ENCODE measurements at places on chromosomes 3 and 15.

DNA sequence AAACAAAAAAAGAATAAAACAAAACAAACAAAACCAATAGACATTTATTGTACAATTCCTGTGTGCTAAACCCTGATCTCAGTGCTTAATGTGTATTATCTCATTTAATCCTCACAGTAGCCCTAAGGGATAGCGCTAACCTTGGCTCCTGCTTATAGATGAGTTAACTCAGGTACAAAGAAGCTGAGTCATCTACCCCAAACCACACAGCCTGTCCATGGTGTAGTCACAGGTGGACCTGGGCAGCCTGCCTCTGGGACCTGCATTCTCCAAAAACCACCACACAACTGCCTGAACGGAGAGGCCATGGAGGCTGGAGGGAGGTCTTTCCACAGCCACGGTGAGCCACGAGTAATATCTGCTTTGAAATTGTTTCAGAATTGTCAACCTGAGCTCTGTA lies 5.5 kb upstream of the CLN6 start:
- no peak for DNase-seq

- DNase-seq: no peak
Measured at GRCh38 chr3:150150633-150151032, 179.9 kb upstream of the PFN2 start.

DNA sequence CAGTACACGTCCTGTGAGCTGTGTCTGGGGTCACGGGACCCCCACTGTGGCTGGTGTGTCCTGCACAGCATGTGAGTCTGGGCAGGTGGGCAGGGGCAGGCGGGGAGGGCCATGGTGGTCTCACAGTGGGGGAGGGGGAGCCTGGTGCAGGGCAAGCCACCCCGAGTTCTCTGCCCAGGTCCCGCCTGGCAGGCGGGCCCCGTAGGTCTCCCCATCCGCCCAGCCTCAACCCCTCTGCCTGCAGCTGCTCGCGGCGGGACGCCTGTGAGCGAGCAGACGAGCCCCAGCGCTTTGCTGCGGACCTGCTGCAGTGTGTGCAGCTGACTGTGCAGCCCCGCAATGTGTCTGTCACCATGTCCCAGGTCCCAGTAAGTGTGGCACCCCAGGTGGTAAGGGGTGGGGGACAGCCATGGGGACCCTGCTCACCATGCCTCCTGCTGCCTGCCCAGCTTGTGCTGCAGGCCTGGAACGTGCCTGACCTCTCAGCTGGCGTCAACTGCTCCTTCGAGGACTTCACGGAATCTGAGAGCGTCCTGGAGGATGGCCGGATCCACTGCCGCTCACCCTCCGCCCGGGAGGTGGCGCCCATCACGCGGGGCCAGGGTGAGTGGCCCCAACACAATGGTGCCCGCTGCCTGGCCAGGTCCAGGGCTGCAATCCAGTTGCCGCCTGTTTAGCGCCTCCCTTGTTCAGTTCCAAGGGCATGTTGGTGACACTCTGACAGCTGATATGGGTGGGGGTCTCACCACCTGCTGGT lies 21.9 kb downstream of the PLXNA1 start:
- no peak for DNase-seq

GRCh38 chr3:159685801-159686200 lies 302.8 kb upstream of the IL12A start:
- DNase-seq: no peak

DNA sequence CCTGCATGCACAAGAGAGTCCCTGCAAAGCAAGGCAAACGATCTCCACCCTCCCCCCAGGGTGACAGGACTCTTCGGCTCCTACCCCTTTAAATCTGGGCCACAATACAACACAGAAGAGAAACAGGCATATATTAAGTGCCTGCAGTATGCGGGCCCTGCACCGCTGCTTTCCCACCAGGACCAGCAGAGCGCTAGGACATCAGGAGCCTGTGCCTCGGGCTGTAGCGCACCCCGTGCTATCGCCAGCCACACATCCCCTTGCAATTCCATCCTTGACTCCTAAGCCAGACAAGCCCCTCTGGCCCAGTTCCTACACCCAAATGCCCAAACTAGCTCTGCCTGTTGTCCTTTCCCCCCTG lies 4.1 kb downstream of the GALNT15 start:
- no peak for DNase-seq

GRCh38 chr3:104687362-104687761 lies 679.3 kb upstream of the ALCAM start:
- DNase-seq: peak; percentile 9

- no peak for DNase-seq
Measured at GRCh38 chr3:181327349-181327748, 337.8 kb upstream of the DNAJC19 start.

GRCh38 chr3:130688015-130688688 lies 58.5 kb downstream of the PIK3R4 start:
- no peak for DNase-seq

- DNase-seq: no peak
Measured at GRCh38 chr3:132405188-132405587, 12.1 kb upstream of the DNAJC13 start.

GRCh38 chr3:141057436-141057835 lies 6.3 kb downstream of the SPSB4 start:
- no peak for DNase-seq

GRCh38 chr3:60758171-60758570 lies 493.1 kb downstream of the FHIT start:
- DNase-seq: no peak

GRCh38 chr3:34856081-34856947 lies 783.0 kb upstream of the ARPP21 start:
- DNase-seq: no peak

- no peak for DNase-seq
Measured at GRCh38 chr3:115211810-115212492, 64.9 kb upstream of the ZBTB20 start.

DNA sequence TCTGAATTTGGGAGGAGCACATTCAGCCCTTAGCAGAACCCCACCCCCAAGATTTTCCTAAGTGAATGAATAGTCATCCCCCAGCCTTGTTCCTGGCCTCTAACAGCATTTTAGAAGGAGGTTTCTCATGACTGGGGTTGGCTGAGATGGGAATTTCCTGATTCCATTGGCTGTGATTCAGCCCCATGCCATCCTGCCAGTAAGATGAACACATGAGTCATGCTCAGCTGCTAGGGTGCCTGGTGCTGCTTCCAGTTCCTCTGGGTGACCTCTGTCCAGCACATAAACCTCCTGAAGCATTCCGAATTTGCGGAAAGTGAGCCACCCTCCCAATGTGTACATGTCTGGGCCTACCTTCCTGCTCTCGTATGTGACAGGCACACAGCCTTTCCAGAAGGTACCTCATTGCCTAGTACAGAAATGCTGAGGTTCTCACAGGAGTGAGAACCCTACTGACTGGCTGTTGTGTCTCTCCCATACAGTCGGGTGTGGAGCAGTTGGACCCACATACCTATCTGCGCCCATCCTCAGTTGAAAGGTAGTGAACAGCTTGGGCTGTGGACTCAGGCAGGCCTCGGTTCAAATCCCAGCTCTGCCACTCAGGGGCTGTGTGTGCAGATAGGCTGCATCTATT lies 91.7 kb downstream of the APBA2 start:
- no peak for DNase-seq

- peak; percentile 64 for DNase-seq
Measured at GRCh38 chr15:69554279-69554961, 101.8 kb downstream of the RPLP1 start.

GRCh38 chr3:73294537-73294936 lies 233.1 kb downstream of the EBLN2 start:
- no peak for DNase-seq

DNA sequence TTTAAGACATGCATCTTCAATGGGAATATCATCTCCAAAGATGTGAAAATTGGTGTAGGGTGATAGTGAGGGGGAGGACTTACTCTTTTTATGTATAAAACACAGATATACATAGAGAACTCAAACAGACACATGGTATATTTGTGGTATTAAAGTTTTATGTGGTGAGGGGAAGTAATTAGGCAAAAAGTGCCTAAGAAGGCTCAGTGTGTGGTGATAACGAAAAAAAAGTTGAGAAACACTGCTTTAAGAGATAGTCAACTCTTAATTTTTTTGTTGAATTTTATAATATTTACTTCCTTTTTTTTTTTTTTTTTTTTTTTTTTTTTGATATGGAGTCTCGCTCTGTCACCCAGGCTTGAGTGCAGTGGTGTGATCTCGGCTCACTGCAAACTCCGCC lies 174.2 kb upstream of the FRMD4B start:
- DNase-seq: no peak

- no peak for DNase-seq
Measured at GRCh38 chr3:190026154-190026553, 94.5 kb downstream of the P3H2 start.

- no peak for DNase-seq
Measured at GRCh38 chr3:188722963-188723362, 448.8 kb upstream of the TPRG1 start.

- no peak for DNase-seq
Measured at GRCh38 chr3:55060896-55061719, 133.2 kb upstream of the LRTM1 start.

GRCh38 chr3:169117264-169117663 lies 546.2 kb downstream of the MECOM start:
- DNase-seq: no peak

- DNase-seq: no peak
Measured at GRCh38 chr3:77530870-77531269, 491.0 kb downstream of the ROBO2 start.

- DNase-seq: no peak
Measured at GRCh38 chr3:177439694-177440269, 242.5 kb upstream of the TBL1XR1 start.

DNA sequence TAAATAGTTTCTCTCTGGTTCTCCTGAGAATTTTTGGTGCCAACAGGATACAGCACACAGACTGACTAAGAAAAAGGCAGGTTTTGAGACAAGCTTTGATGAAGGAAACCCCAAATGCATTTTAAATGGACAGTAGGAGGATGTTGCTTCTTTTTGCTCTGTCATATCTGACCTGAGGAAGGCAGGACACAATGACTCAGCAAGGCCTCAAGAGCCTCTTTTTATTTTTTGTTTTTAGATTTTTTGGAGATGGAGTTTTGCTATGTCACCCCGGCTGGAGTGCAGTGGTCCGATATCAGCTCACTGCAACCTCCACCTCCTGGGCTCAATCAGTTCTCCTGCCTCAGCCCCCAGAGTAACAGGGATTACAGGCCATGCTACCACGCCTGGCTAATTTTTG lies 16.9 kb upstream of the KNG1 start:
- no peak for DNase-seq

- DNase-seq: no peak
Measured at GRCh38 chr3:77541203-77541922, 501.5 kb downstream of the ROBO2 start.

DNA sequence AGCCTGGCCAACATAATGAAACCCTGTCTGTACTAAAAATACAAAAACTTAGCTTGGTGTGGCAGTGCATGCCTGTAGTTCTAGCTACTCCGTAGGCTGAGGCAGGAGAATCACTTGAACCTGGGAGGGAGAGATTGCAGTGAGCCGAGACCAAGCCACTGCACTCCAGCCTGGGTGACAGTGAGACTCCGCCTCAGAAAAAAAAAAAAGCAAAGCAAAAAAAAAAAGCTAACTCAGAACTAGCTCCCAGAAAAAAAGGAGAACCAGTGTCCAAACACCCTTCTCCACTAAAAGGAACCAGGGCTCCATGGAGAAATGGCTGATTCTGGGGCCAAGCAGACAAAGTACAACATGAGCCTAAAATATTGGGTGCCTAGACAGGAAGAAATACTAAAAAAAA lies 16.7 kb upstream of the CRTC3 start:
- DNase-seq: no peak

DNA sequence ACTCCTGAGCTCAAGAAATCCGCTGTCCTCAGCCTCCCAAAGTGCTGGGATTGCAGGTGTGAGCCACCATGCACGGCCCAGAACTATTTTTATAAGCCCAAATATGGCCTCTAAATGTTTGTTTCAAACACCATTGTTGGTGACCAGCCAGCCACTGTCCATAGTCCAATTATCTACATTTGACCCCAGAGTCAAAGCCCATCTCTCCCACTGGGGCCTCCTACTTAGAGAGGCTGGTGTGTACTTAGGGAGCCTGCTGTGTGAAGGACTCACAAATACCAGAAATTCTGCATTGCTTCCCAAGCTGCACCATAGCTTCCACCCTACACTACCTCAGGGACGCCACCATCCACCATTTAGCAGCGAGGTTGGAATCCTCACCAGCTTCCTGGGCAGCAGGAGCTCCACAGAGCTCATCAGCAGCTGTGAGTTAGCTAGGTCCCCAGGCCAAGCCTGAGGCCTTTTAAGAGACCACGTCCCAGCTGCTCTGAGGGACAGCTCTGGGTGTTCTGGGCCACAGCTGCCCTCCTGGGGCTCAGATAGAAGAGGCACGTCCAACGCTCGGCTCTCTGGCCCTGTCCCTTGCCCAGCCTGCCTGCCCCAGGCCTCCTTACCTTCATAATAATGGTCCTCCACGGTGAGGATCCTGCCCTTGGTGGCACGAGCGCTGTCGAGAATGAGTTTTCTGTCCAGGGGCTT lies 29.5 kb downstream of the TKT start:
- no peak for DNase-seq

- no peak for DNase-seq
Measured at GRCh38 chr3:49842843-49843517, 13.4 kb downstream of the TRAIP start.

- no peak for DNase-seq
Measured at GRCh38 chr3:17431004-17431403, 311.4 kb downstream of the TBC1D5 start.

GRCh38 chr3:111072031-111072921 lies 660 bp downstream of the NECTIN3 start:
- no peak for DNase-seq

- DNase-seq: no peak
Measured at GRCh38 chr15:67184208-67184925, 70.1 kb downstream of the AAGAB start.

DNA sequence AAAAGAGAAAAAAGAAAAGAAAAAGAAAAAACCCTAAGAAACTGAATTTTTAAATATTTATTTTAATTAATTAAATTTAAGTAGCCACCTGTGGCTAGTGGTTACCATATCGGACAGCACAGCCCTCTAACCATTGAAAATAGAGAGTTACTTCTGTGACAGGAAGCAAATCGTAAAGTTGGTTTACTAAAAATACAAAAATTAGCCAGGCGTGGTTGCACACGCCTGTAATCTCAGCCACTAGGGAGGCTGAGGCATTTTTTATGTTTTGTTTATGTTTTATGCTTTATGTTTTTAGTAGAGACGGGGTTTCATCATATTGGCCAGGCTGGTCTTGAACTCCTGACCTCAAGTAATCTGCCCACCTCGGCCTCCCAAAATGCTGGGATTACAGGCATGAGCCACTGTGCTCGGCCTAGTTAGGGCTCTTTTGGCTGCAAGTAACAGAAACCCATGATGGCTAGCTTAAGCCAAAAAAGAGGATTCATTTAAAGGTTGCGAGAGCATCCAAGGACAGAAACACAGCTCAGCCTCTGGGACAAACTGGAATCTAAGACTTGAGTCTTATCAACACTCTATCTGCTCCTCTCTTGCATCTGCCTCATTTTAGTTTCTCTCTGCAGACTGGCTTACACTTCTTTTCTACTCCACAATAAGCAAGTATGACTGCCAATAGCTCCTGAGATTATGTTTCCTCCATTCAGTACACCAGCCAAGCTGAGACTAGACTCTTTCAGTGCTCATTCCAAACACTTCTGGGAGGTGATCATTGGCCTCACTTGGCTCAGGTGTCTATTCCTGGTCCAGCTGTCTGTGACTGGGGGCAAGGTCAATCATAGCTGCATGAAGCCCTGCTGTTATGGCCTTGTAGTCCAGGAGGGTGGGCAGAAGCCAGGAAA lies 6.8 kb upstream of the SKIL start:
- DNase-seq: no peak

Data from HuH-7 (cell line).